ENCODE measurements at places on chromosomes 13 and 19.

DNA sequence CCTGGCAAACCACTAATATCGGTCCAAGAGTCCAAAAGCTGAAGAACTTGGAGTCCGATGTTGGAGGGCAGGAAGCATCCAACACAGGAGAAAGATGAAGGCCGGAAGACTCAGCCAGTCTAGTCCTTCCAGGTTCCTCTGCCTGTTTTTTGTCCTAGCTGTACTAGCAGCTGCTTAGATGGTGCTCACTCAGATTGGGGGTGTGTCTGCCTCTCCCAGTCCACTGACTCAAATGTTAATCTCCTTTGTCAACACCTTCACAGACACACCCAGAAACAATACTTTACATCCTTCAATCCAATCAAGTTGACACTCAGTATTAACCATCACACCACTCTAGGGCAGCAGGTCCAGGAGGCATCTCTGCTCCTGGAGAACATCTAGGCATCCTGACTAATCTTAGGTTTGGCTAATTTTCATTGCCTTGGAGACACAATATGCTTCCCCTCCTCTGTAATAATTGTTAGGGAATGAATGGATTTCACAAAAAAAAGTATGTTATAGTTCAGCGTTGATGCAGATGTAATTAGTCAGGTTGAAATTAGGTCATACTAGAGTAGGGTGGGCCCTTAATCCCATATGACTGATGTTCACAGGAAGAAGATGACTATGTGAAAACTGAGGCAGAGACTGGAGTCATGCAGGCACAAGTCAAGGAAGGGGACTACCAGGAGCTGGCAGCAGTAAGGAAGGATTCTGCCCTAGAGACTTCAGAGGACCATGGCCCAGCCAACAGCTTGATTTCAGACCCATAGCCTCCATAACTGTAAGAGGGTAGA is 183.4 kb downstream of the RBM26 start:
- DNase-seq: no peak

GRCh38 chr13:53445686-53446085 is 417.1 kb downstream of the OLFM4 start:
- DNase-seq: no peak

GRCh38 chr13:40109351-40109844 is 453.9 kb downstream of the COG6 start:
- no peak for DNase-seq

DNA sequence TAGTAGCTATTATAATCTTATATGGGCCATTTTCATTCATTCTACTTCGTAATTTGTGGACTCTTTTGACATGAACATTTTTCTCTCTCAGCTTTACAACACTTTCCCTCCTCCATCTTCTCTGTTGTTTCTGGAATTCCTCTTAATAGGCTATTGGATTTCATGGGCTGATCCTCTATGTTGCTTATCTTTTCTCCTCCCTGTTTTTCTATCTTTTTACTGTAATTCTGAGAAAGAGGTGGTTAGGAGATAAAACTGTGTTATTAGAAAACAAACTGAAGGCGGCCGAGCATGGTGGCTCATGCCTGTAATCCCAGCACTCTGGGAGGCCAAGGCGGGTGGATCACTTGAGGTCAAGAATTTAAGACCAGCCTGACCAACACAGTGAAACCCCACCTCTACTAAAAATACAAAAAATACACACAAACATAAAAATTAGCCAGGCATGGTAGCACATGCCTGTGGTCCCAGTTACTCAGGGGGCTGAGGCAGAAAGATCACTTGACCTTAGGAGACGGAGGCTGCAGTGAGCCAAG is 188.1 kb downstream of the UGGT2 start:
- no peak for DNase-seq

DNA sequence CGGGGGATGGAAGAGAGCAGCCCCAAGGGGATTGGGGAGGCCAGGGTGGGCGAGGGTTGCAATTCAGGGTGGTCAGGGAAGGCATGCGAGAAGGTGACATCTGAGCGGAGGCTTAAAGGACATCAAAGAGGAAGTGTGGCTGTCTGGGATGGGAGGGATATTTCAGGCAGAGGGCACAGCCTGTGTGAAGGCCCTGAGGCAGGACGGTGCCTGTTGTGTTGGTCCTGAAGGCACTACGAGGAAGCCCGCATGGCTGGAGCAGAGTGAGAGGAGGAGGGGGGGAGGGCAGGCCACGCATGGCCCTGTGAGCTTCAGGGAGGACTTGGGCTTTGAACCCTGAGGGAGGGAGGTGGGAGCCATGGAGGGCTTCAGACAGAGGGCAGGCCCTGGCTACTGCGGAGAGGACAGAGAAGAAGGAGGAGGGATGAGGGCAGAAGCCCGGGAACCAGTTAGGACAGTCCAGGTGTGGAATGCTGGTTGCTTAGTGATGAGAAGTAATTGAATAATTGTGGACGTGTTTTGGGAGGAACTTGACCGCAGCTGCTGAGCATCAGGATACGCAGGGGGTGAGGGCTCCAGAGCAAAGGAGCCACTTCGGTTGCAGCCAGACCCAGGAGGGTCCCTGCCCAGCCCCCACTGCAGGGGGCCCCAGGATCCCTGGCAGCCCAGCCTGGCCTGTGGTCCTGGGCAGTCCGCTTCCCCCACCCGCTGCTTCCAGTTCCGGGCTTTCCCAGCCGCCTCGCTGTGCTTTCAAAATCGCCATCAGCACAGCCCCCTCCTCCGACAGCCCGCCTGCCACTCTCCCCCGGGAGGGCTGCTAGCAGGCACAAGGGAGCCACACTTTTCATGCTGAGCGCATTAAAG is 6.2 kb downstream of the TLE6 start:
- peak; percentile 94 for DNase-seq

- DNase-seq: no peak
Observed at GRCh38 chr13:43289470-43290255, 266.3 kb downstream of the DNAJC15 start.

DNA sequence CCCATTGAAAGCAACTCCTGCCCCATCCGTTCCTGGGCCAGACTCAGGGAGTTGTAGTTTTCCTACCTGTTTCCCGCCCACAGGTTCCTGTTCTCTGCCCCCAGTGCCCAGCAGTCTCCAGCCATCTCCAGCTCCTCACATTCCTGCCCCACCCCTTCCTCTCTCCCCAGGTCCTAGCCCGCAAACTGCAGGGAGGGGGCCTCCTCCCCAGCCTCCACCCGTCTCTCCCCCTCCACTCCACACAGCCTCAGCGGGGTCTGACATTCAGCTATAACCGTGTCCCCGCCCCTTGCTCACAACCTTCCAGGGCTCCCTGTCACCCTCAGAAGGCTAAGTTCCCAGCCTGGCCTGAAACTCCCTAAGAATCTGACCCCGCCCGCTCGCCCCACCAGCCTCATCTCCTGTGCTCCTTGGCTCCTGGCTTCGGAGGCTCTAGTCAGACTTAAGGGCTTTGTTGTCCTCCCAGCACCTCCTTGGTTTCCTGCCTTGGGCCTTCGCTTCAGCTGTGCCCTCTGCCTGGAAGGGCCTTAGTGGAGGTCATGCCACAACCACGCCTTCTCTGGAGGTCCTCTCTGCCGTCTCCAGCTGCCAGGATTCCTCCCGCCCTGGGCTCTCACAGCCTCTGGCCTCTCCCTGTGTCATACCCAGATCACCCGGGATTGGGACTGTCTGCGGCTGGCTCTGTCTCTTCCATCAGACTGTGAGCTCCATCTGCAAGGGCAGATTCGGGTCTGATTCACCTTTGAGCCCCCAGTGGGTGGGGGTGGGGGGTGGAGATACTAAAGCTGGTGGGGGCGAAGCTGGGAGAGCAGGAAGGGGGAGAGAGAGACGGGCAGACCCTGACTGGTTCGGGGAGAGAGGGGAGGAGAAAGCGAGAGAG is 5.1 kb upstream of the SPACA6 start:
- no peak for DNase-seq

DNA sequence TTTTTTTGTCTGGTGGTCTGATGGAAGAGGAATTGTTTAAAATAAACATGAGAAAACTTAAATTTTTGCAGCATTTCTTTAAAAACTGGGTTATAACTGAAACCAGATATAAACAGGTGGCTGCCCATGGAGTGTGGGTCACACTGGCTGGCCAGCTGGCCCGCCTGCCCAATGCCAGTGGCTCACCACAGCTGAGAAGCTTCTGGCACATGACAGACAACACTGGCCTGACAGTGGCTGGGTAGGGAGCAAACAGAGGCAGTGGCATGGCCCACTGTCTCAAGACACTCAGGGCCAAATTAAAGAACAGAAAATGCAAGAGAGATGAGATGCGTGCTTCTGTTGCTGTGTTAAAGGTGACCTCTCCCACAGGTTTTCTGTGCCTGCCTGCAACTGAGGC is 3.1 kb upstream of the SLC35E1 start:
- no peak for DNase-seq

DNA sequence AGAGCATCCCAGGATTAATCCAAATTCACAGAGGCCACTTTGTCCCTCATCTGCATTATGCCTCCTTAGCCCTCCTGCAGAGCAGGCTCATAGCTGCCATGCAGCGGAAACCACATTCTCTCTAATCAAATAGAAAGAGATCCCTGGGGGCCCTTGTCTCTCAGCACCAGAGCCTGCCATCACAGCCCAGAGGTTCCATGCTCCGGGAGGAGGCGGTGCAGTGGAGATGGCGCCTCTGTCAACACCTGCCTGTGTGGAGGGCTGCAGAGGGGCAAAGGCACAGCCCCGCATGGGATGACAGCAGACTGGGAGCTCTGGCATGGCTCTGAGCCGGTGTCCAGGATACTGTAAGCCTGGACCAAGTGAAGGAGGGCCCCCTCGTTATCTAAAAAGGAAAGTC is 111.3 kb downstream of the SLC7A1 start:
- no peak for DNase-seq

DNA sequence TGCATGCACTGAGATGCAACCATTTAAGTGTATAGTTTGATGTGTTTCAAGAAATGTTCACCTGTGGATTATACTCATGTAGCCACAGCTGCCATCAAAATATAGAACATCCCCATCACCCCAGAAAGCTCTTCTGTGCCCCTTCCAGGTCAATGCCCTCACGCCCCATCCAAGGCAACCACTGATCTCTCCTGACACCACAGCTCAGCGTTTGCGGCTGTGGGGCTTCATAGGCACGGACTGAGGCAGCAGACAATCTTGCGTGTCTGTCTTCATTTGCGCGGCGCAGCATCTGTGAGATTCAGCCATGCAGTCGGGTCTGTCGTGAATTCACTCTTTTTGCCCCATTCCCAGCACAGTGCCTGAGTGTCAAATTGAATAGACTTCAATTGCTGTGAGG is 153.8 kb upstream of the UQCRFS1 start:
- DNase-seq: no peak

GRCh38 chr19:16594681-16595091 is 22.5 kb upstream of the SLC35E1 start:
- DNase-seq: no peak

GRCh38 chr19:46303322-46303690 is 6.5 kb downstream of the HIF3A start:
- no peak for DNase-seq

GRCh38 chr13:20703780-20704458 is 420 bp downstream of the IL17D start:
- DNase-seq: no peak

DNA sequence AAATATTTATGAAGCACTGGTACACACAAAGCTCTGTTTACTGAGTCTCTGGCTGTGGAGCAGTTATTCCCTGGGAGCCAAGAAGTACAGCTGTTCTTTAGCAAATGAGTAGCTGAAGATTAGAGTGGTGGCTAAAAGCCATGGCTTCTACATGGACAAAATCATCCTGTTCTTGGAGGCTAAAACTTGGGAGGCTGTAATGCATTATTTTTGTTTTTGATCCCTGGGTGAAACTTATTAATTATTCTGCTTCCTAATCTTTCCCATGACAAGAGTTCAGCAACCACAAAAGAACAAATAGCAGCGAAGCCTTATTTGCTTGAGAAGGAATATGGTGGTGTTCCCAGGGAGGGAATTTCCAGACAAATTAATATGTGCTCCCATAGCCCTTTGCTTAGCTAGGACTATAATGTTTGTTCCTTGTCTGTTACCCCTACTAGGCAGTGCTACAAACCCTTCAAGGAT is 109.5 kb downstream of the DCT start:
- no peak for DNase-seq

- no peak for DNase-seq
Observed at GRCh38 chr19:12789098-12789903, 2.0 kb upstream of the JUNB start.

DNA sequence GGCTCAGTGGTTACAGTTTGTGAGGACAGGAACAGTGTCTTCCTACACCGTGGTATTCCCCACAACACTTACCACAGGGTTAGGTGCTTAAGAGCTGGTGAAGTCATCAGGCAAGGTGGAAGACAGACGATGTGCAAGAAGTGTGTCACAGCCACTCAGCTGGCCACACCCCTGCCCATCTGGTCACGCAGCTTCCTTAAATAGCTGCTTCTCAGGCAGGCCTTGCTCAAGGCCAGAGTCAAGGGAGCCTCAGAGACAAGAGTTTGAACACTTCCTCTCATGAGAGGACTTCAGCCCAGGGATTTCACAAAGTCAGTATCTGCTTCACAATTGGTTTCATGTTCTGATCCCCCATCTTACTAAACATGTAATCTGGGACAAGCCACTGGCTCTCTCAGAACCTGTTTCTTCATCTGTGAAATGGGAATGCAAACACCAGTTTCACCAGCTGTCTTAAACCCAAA is 80.3 kb upstream of the FRY start:
- no peak for DNase-seq

DNA sequence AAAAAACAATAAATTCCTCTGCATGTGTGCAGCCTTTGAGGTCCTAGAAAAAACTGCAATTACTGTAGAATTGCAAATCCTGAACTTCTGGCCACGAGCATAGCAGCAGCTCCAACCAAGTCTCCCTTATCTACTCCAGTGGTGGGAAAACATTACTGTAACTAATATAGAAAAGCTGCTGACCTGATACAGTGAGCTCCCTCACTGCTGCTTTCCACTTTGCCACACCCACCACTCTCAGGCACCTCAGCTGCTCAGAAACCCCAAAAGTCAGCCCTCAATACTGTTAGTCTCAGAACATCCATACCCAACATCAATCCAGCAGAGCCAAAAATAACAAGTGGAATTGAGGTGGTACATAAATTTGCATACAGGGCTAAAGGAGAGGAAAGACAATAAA is 192.5 kb downstream of the POU4F1 start:
- no peak for DNase-seq

DNA sequence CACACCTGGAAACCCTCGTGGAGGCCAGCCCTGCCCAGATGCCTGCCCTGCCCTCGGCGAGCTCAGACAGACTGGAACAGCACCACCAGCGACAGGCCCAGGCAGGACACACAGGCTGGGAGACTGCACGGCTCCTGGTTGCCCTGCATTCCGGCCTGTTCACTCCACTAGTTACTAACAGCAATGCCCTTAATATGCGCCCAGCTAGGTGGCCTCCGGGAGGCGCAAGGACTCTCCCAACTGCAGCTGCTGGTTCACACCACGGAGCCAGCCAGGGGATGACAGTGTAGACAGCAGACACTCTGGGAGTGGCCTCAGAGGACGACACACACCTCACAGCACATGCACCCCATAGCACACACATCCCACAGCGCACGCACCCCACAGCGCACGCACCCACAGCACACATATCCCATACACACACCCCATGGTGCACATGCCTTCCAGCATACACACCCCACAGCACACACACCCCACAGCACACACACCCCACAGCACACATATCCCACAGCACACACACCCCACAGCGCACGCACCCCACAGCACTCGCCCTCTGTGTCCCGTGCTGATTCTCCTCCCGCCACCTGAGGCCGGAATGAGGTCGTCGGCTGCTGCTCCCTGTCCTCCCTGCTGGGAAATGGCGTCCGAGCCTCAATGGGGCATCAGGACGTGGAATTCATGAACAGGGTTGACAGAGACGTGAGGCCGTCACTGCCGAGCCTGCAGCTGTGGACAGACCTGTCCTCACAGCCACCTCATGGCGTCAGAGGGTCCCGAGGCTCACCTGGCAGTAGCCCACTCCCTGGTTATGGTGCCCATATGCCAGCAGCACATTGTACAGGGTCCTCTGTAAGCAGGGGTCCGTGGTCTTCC is 13.6 kb downstream of the GRTP1 start:
- no peak for DNase-seq
